ENCODE measurements at places on chromosomes 11 and 22.

DNA sequence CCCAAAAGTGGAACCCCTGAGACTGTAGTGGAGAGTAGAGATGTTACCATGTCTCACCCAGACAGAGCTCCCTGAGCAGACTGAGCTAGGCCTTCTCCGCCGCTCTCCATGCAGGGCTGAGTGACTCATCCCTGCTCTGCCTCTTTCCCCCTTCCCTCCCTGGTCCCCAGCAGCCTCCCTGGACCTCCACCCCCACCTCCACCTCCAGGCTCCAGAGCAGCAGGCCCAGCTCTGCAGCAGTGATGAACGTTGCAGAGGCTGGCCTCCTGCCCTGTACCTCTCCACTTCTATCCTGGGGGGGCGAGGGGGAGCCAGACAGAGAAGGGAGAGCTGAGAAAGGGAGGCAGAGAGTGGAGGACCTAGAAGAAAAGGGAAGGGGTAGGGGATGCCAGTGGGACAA, 19.3 kb upstream of the ARAP1 start:
- DNase-seq: no peak

DNA sequence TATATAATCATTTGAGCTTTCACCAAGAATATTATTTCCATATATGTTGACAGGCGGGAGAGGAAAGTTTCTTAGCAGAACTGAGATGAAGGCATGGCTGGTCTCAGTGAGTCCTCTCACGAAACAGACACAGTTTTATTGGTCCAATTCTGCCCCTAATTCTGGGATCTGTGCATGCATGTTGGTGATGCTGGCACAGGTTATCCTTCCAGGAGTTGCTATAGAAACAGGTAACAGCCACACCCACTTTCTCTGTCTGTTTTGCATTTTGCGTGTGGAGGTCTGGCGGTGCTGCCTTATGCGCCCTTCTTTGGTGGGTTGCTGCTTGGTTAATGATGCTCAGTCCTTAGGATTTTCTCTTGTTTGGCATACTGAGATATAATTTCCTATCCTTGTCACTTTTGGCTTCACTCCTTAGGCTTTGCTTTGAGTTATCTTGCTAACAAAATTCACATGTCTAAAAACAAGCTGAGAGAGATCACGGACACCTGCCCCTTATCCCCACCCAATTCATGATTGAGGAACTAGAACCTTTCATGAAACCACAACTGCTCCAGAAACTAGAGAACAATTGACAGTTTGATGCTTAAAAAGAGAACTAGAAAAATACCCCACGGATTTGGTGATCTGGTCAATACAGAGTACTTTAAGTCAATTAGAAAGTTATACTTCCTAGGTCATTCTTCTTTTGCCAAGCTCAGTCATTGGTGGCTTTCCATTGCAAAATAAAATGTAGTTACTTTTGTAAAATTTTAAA, 189.3 kb downstream of the FAT3 start:
- no peak for DNase-seq

DNA sequence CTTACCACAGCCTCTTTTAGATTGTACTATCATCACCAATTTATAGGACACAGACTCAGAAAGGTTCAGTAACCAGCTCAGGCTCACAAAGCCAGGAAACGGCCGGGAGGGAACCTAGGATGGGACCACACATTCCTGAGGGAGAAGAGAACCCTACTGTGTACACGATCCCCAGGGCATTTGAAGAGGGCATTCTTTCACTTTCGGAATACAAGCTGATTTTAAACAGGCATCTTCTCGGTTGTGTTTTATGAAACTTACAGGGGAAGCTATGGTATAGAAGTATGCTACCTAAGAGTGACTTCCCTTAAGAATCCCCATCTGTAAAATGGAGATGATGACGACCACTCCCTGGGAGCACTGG, 19.0 kb downstream of the SMCO4 start:
- no peak for DNase-seq

DNA sequence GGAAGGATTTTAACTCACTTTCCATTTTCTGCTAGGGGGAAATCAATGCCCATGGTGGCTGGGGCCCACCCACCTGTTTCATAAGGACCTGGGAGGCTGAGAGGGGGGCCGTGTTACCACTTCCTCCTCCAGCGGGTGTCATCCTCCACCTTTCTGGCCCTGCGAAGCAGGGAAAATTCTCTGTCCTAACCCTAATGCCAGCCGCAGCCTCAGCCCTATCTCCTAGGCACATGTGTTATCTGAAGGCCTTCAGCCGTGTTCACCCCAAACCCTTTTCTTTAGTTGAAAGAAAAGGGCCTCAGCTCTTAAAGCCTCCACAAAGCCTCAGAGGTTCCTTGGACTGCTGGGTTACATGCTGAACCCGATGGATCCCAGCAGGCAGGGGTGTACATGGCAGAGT, 55.4 kb upstream of the NECTIN1 start:
- no peak for DNase-seq

DNA sequence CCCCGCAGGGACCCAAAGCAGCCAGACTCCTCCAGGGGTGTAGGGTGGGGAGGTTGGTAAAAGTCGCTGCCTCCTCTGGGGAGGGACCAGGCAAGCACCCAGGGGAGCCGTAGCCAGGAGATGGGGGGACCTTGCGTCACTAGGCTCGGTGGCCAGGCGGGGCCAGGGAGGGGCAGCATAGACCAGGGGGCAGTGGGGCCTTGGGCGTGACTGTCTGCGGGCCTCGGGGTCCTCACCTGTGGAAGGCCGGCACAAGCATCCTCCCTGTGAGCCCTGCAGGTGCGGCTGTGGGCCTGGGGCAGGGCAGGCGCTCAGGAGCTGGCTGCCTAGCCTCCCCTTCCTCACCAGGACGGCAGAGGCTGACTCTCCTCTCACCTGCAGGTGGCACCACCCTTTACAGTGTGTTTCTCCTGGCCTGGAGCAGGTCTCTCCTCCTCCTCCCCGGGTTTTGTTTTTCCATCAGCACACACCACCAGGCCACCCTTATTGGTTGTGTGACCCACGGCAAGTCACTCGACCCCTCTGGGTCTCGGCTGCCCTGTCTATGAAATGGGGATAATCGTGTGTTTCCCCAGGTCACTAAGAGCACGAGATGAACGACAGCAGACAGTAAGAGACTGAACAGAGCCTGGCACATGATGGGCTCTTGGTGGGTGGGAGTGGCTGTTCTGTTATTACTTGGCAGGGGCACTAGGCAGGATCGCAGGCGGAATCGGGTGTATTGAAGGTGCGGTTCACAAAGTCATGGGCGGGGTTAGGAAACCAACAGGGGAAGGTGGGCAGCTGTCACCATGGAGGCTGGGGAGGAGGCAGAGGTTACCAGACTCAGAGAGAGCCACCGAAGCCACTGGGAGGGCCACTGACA, 52.7 kb downstream of the FLRT1 start:
- no peak for DNase-seq

GRCh38 chr11:1389103-1389931, 417 bp upstream of the BRSK2 start:
- peak; percentile 90 for DNase-seq

GRCh38 chr11:31806186-31806927, 4.8 kb downstream of the PAX6 start:
- DNase-seq: no peak

- peak; percentile 47 for DNase-seq
Observed at GRCh38 chr11:114075891-114076441, 16.5 kb downstream of the ZBTB16 start.

GRCh38 chr11:103035791-103036434, 56.0 kb downstream of the DCUN1D5 start:
- no peak for DNase-seq

DNA sequence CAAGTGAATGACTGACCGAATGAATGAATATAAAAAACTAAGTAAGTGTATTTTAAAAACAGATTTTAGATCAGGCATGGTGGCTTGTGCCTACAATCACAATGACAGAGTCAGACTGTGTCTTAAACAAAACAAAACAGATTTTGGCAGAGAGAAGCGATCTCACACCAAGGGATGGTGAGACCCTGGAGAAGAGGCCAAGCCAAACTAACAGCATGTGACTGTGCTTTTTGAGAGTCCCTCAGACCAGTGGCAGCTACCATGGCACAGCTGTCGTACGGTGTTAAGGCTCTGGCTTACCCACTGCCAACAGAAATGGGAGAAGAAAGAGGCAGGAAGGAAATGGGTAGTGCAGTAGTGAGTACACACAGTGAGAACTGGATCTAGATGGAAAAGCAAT, 60.6 kb downstream of the SGSM3 start:
- DNase-seq: no peak

DNA sequence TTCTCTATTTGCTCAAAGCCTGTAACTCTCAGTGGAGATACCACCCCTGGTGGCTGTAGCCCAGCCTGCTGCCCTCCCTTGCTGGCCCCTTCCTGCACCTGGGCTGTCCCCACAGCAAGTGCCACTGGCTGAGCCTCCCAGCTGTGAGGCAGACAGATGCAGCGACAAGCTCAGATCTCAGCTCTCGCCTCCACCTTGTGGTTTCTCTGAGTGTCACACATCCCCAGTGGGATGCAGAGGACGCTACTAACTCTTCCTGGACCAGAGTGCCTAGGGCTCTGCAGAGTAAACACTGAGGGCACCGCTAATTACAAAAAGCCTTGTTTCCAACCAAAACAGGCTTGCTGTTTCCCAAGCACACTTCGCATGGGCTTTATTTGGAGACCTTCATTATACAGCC, 8.9 kb downstream of the YPEL1 start:
- DNase-seq: no peak

DNA sequence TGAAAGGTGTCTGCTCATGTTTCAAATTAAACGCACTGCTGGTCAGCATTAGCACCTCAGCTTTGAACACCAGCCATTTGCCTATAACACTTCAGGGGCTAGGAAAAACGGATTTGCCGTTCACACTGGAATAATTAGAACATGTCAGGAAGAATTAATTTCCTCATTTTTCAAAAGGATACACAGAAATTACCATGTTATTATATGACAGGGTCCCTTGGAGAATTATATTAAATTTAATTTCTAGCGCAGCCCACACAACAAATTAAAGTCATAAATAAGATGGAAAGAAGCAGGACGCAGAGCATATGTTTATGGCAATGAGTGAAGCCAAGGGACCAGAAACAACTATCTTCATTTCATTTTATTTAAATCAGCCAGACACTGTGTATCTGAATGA, 83.8 kb upstream of the SOX6 start:
- no peak for DNase-seq

Data from urinary bladder (tissue), 4 donors.